ENCODE measurements at places on chromosomes 7 and 10. TPM values are rescaled to one million over a fixed set of nuclear protein-coding genes. Genes with fewer than 3 reads are reported as not detected.

SPDYE6 gene
- total RNA-seq: not detected

MSRB2 gene
- 8.3 TPM for total RNA-seq

GNG11 gene
- total RNA-seq: 652 TPM

HKDC1 gene
- 0.85 TPM for total RNA-seq

SLC18A3 gene
- total RNA-seq: not detected

BLNK gene
- not detected for total RNA-seq

NEURL1 gene
- total RNA-seq: not detected

EIF3B gene
- 250 TPM for total RNA-seq

ESYT2 gene
- total RNA-seq: 67.6 TPM

ABCC2 gene
- 0.79 TPM for total RNA-seq

CDK5 gene
- 17.6 TPM for total RNA-seq

SFTPD gene
- total RNA-seq: not detected

ZNF804B gene
- total RNA-seq: not detected

AKR1C4 gene
- not detected for total RNA-seq

IDI2 gene
- not detected for total RNA-seq

PHKG1 gene
- total RNA-seq: 0.34 TPM

SUN3 gene
- total RNA-seq: not detected

ANKRD22 gene
- not detected for total RNA-seq

ATP6V0A4 gene
- total RNA-seq: 0.05 TPM

OR9A2 gene
- total RNA-seq: not detected

FAM20C gene
- total RNA-seq: 2.7 TPM

PBLD gene
- total RNA-seq: 4.4 TPM

CPEB3 gene
- total RNA-seq: 1.7 TPM

NEBL gene
- total RNA-seq: 2.6 TPM

SHLD2 gene
- total RNA-seq: 36.2 TPM

PNLIP gene
- not detected for total RNA-seq

ITIH2 gene
- not detected for total RNA-seq

GIMAP1 gene
- total RNA-seq: 28.2 TPM

SSC4D gene
- 0.98 TPM for total RNA-seq

C7orf33 gene
- total RNA-seq: not detected

AEBP1 gene
- total RNA-seq: 12.9 TPM

LSM5 gene
- total RNA-seq: 30.2 TPM
